ENCODE measurements at places on chromosomes 6 and 20.

DNA sequence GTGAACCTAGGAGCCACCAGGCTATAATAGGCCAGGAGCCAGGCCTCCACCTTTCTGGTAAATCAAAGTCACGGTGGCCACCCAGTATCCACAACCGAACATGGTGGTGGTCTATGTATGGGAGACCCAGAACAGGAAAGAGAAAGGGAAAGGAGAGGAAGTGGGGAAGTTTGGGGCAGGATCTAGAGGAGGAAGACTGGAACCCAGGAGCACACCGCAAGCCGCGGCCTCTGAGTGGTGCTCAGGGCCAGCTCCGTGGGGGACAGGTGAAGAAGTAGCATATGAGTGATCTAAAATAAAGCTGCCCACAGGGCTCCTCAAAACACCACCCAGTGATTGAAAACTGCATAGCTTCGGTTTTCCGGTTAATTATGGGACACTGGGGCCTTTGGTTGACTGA is 214.8 kb downstream of the ZDHHC14 start:
- no peak for DNase-seq

GRCh38 chr20:51917886-51918535 is 115.7 kb upstream of the SALL4 start:
- DNase-seq, result no peak

- DNase-seq, result no peak
These were observed 8.1 kb upstream of the ID1 start for GRCh38 chr20:31596831-31597480.

DNA sequence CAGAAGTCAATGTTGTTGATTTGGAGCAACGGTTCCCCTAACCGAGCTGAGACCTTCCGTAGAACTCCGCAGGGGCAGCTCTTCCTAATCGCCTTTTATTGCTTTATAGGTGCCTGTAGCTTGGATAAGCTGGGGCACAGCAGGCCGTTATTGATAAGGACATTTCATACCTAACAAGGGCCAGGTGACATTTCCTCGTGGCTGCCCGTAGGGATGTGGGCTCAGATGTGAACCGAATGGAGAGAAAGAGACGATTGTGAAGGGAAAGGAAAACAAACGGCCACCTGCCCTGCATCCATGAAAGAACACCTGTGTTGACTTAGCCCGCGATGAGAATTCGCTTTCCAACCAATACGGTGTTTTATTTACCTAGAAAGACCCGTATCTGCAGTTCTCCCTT is 53.3 kb upstream of the DACT2 start:
- DNase-seq, result no peak

DNA sequence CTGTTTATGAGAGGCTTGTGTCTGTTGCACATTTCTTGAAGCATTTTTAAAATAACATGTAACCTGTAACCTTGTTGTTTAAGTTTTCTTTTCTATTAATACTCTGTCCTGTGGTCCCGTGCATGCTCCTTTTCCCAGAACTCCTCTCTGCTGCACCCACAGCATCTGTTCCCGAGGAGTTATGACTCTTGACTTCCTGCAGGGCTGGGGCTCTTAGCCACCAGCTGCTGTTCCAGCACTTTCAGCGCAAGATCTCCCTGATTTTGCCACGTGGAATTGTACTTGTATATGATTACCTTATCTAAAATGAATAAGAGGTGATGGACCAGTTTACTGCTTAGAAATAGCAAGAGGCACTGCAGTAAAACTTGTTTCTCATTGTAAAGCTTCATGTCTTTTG is 150.6 kb downstream of the QKI start:
- DNase-seq, result no peak

- DNase-seq, result no peak
These were observed 96.3 kb downstream of the ASXL1 start for GRCh38 chr20:32454164-32455145.

DNA sequence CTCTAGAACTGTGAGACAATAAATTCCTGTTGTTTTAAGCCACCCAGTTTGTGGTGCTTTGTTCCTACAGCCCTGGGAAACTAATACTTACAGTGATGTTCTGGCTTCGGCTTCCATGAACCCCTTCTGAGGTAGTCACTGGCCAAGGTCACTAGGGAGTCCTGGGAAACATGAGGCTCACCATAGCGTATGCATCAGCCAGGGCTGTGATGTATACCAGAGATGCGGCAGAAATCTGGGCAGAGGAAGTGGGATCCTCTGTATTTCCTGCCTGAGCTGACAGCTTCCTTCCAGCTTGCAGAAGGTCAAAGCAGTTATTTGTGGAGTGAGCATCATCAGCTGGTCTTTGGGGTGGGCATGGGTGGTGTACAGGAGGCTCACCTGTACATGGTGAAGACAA is 27.9 kb downstream of the KAT14 start:
- DNase-seq, result no peak

DNA sequence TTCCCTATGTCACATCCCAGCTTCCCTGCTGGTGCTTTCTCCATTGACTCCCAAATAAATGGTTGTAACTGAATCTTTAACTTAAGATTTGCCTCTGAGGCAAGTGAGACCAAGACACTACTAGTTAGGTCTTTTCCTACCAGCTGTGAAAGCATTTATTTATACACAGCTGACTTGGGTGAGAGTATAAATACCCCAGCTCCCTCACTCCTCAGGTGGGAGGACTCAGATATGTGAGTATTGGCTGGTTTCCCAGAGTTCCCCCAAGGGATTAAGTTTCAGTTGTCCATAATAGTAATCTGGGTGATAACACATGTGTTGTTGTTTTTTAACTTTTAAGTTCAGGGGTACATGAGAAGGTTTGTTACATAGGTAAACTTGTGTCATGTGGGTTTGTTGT is 49.8 kb downstream of the CFAP61 start:
- DNase-seq, result no peak

GRCh38 chr6:113782636-113783035 is 74.5 kb upstream of the MARCKS start:
- no peak for DNase-seq

DNA sequence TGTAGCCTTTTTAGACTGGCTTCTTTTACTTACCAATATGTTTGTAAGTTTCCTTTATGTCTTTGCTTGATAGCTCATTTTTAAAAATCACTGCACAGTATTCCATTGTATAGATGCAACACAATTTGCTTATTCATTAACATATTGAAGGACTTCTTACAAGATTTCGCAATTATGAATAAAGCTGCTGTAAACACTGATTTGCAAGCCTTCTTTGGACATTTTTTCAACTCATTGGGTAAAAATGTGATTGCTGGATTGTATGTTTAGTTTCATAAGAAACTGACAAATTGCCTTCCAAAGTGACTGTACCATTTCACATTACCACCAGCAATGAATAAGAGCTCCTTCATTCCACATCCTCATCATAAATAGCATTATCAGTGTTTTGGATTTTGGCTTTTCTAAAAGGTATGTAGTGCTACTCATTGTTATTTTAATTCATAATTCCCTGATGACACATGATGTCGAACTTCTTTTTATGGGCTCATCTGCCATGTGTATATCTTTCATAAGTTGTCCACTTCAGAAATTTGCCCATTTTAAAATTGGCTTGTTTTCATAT is 80.7 kb downstream of the TFAP2B start:
- DNase-seq, result no peak

- no peak for DNase-seq
These were observed 12.5 kb upstream of the R3HDML start for GRCh38 chr20:44324343-44324742.

- DNase-seq, result no peak
These were observed 240.5 kb downstream of the CLIC5 start for GRCh38 chr6:45775026-45775697.

GRCh38 chr20:14445902-14446301 is 108.5 kb upstream of the FLRT3 start:
- DNase-seq, result no peak

DNA sequence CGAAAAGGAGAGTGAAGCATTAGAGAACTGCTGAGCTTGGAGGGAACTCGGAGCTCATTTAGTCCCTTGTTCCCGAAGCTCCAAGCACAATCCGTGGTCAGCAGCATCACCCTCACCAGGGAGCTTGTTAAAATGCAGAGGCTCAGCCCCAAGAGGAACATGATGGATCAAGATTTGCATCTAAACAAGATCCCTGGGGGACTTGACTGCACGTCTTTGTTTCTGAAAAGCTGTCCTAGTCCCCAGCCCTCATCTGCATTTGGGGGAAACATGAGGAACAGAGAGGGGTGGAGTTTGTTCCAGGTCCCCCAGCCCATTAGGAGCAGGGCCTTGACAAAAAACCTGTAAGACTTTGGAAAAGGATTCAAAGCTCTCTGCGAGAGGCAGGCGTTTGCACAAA is 4.1 kb upstream of the LBP start:
- no peak for DNase-seq

DNA sequence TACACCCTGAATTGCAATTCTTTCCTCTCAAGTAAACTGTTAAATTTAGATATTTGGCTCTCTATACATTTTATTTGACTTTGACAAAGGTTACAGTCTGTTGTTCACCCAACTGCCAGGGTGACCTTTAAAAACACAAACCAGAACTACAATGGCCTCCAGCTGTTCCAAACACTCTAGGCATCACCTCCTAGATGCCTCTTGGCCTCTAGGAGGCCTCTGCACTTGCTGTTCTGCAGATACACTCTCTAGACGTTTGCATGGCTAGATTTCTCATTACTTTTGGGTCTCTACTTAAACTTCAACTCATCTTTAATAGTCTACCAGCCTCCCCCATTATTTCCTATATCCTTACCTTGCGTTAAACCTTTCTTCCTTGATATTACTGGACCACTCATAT is 102.8 kb upstream of the BEND3 start:
- DNase-seq, result no peak

GRCh38 chr20:56200456-56200855 is 48.1 kb upstream of the MC3R start:
- no peak for DNase-seq

- DNase-seq, result no peak
These were observed 179.9 kb upstream of the DTNBP1 start for GRCh38 chr6:15842727-15843117.

- DNase-seq, result no peak
These were observed 53.1 kb upstream of the FAM83D start for GRCh38 chr20:38873050-38873581.

DNA sequence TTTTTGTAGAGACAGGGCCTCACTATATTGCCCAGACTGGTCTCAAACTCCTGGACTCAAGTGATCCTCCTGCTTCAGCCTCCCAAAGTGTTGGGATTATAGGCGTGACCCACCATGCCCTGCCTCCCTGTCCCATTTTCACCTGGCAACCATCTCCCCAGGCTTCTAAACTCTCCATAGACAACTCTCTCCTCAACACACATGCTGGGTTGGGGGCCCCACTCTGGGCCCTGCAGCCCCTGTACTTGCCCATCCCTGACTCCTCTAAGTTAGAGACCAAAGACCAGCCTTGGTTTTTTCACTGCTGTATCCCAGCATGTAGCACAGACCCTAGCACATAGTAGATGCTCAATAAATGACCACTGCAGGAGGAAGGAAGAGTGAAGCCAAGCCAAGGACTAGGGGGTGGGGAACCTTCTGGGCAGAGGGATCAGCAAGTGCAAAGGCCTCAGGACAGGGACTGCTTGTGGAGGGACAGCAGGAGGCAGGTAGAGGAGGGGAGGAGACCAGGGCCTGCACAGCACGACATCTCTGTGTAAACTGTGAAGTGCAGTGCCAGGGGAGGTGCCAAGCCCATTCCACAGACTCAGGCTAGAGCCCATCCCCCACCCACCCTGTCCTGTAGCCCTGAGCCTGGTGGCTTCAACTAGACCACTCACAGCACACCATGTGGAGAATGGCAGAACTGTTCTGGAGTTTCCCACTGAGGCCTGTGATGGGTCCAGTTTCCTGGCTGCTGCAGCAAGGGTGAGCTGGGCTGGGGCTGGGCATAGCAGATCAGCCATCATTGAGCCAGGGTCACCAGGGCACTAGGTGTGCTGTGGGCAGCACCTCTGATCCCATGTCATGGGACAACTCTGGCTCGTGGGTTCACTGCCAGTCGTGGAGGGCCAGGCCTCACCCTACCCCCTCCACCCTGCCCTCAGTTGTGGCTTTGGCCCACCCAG is 3.4 kb upstream of the SRC start:
- no peak for DNase-seq

DNA sequence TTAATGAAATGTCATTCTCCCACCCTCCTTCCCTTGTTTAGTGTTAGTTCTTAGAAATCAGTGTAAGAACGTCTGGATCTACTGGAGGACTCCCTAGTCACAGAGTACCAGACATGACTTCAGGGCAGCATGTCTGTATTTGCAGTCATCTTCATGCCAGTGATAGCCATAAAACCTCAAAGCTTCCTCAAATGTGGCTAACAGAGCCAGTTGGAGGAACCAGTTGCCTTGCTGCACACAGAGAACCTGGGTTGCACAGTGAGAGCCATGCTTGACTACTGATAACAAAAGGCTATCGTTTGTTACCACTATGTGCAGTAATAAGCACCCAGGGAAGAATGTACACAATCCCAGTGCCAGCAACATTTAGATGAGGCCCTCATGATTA is 20.1 kb downstream of the NT5E start:
- no peak for DNase-seq

DNA sequence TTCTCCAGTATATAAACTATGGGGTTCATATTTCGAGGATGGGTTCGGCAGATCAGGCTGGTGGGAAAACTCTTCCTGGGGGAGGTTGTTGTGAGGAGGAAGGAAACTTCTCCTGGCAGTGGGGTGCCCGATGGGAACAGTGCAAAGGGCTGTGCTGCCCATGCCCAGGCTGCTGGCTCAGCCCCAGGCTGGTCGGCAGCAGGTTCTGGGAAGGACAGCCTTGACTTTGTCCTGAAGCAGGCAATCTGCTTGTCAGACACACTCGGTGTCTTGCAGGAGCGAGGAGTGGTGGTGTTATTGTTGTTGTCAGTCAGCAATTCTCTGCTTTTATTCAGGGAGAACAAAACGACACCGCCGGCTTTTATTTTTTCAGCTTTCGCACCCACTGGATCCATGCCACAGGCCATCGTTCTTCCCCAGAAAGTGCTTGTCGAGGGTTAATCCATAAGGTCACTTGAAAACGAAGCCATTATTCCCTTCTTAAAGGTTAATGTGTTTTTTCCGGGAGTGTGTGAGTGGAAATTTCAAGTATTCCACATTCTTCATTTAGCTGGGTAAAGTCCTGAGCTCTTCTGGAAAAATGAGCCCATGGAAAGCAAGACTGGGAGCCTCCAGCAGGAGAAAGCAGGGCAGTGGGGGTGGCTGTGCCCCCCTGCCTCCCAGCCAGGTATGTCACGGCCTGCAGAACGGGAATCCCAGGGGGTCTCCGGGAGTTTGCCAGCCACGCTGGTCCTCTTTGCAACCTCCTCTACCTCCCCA is 57.0 kb upstream of the STX16 start:
- DNase-seq, result no peak

- DNase-seq, result peak; percentile 68
These were observed at the start of gene TPBG for GRCh38 chr6:82363428-82364086. TSS of gene TPBG (plus strand) at chr6:82363817. CDS start at chr6:82364962, 1,145 bp downstream.

- DNase-seq, result no peak
These were observed 317.1 kb downstream of the PLCB1 start for GRCh38 chr20:8449123-8449522.

All from HuH-7.5 (cell line).